ENCODE measurements at places on chromosomes 2 and 18.

DNA sequence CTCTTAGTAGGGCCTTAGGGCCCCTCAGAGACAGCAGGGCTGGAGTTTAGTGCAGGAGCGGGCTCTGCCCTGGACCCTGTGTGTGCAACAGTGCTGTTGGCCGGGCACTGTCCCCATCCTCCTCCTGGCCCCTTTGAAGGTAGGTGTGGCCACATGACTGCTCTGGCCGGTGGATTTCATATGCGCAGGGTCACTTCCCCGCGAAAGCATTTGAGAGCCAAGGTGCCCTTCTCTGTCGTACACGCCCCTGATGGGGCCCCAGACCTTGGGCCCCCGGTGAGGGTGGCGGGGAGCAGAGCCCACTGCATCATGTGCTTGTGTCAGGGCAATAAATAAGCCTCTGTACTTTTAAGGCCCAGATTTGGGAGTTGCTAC is 15.5 kb downstream of the TMEM177 start:
- DNase-seq = no peak

DNA sequence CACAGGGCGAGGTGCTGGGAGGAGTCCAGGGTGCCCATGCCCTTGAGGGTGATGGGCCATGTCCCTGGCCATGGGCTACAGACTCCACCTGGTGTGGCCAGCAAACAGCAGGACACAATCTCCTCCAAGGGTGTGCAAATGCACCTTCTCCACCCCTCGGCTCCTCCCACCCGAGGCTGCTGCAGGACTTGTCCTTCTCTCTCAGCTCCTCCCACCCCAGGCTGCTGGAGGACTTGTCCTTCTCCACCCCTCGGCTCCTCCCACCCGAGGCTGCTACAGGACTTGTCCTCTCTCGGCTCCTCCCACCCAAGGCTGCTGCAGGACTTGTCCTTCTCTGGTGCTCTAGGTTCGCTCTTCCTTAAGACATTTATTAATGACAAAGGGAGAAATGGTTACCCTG is 57.3 kb upstream of the SNTG2 start:
- no peak for DNase-seq

DNA sequence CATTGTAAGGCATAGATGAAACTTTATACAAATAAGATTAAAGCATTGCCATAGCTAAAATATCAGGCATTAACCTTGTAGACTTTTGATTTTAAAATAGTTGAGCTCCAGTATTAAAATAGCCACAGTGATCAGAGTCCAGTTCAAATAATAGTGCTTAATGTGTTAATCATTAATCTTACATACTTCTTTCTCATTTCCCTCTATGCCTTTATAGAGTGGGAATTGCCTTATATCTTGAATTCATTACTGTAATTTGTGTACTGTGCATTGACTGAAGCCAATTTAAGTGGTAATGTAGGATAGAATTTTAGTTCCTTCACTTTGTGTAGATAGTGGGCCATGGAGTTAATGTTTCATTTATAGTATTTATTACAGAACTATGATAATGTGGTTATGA is 549.2 kb upstream of the VWC2L start:
- DNase-seq = no peak

DNA sequence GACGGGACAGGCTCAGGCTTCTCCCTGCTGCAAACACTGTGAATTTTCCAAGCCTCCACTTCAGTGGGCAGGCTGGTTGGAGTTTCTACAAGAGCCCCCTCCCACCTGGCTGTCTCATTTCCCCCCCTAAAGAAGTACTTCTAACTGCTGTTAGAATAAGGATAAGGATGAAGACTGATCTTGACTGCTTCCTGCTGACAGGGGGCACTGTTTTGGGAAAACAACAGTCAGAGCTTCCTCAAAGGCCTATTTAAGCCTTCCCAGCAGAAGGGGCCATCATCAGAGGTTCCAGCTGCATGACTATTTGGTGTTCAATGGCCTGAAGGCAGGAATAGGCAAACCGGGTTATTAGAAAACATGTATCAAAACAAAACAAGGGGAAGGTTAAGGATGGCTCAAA is 1162.8 kb downstream of the DSC3 start:
- DNase-seq = no peak

- no peak for DNase-seq
Observed at GRCh38 chr2:79861059-79861374, 348.2 kb downstream of the CTNNA2 start.

- no peak for DNase-seq
Observed at GRCh38 chr2:237435844-237436587, 22.1 kb upstream of the COL6A3 start.

DNA sequence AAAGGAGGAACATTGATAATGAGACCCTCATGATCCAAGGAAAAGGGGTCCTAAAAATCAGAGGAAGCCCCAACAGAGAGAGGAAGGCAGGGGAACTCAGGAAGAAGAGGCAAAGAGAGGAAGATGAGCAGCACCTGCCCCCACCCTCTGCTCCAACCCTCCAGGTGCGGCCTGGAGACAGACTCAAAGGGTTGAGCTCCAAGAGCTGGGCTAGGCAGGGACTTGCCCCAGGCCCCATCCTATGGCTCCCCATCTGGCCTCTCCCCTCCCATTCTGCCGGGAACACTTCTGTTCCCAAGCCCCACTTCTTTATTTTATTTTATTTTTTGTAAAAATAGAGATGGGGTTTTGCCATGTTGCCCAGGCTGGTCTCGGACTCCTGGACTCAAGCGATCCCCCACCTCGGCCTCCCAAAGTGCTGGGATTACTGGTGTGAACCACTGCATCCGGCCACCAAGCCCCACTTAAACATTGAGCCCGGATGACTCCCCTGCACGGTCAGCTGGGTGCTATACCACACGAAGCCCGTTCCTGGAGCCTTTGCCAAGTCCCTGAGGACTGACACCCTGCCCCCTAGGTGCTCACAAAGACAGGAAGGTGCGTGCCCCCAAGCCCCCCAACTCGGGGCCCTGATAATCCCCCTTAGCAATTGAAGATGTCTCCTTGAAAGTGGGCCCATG is 3.8 kb upstream of the GPR55 start:
- DNase-seq = no peak

GRCh38 chr2:149084924-149085795 is 46.7 kb downstream of the LYPD6B start:
- no peak for DNase-seq

- no peak for DNase-seq
Observed at GRCh38 chr2:26597197-26597596, 44.0 kb downstream of the CIB4 start.

GRCh38 chr18:3584897-3585460 is 135.0 kb downstream of the TGIF1 start:
- no peak for DNase-seq

GRCh38 chr2:76415821-76416220 is 705.1 kb upstream of the GCFC2 start:
- no peak for DNase-seq

DNA sequence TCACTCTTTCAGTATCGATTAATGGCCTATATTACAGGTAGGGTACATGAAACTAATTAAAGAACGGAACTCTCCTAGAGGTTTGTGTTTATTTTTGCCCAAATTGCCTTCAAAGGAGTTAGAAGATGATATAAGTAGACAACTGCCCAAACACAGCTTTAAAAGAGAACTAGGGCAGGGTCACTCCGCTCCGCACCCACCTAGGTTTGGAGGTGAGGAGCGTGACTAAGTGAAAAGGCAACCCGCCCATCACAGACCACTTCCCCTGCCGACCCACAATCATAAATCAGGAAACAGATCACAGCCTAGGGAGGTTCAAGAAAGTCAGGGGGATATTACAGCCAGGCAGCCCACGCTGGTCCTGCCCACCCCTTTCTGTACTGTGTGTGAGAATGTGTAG is 166.7 kb downstream of the C1D start:
- DNase-seq = no peak

DNA sequence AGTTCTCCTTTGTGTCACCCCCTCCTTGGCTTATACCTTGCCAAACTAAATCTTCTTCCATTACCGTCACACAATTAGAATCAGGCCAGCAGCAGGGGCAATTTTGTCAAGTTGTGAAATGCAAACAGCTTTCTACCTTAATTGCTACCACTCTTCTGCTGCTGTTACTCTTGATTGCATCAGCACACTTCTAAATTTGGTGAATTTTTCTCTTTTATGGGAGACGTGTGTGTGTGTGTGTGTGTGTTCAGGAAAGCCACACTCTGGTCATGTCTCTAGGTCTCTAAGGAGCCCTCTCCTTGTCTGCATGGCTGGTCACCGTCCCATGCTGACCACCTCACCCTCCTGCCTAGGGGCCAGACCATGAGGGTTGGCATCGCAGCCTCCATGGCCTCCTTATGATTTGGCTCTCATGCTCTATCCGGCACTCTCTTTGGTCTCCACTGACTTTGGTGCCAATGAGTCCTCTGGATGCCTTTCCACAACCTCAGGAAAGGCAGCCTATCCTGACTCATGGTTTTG is 87.7 kb downstream of the GATA6 start:
- no peak for DNase-seq

DNA sequence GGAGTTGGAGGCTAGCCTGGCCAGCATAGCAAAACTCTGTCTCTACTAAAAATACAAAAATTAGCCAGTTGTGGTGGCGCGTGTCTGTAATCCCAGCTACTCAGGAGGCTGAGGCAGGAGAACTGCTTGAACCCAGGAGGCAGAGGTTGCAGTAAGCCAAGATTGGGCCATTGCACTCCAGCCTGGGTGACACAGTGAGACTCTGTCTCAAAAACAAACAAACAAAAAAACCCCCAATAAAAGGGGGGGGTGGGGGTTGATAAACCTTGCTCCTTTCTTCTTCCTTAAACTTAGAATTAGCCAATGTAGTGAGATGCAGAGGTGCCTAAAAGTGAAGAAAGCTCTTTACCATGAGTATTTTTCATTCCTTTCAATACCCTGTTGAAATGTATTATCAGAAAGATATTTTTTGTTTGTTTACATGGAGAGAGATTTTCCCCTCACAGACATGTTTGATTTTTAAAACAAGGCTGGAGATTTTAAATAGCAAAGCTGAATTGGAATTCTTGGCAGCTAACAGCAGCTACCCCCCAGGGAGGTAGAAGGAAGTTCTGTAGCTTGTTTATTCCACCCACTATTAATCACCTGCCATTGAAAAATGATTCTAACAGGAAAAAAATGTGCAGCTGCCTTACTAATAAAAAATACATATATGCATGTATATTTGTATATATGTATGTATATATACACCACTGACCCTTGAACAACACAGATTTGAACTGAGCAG is 48.6 kb downstream of the GYPC start:
- no peak for DNase-seq

GRCh38 chr18:60601249-60601648 is 228.7 kb upstream of the MC4R start:
- no peak for DNase-seq

GRCh38 chr2:15860760-15861159 is 79.6 kb upstream of the MYCN start:
- no peak for DNase-seq

DNA sequence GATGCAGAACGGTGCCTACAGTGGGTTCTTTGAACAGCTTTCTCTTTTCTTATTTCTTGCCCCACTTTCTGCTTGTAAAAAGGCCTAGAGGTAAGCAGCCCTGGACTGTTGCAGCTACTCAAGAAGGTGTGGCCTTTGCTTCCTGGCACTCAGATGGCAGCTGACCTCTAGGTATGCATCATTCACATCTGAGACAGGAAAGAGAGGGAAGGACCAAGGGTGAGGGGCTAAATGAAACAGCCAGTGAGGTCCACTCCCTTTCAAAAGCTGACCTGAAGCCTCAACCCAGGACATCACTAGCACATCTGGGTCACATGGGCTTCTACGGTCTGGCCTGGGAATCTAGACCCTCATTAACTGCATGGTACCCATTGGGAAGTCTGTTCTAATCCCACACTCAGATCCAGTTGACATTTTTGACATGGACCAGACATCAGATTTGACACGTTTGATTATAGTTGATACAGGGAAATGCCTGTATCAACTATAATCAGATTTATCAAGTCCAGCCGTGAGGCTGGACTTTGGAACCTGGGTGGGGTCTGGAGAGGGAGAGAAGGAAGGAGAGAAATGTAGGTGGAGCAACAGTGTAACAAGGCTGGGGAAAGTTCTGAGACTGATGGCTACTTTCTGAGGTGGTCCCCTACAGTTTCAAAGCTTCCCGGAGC is 60.2 kb downstream of the E2F6 start:
- no peak for DNase-seq

DNA sequence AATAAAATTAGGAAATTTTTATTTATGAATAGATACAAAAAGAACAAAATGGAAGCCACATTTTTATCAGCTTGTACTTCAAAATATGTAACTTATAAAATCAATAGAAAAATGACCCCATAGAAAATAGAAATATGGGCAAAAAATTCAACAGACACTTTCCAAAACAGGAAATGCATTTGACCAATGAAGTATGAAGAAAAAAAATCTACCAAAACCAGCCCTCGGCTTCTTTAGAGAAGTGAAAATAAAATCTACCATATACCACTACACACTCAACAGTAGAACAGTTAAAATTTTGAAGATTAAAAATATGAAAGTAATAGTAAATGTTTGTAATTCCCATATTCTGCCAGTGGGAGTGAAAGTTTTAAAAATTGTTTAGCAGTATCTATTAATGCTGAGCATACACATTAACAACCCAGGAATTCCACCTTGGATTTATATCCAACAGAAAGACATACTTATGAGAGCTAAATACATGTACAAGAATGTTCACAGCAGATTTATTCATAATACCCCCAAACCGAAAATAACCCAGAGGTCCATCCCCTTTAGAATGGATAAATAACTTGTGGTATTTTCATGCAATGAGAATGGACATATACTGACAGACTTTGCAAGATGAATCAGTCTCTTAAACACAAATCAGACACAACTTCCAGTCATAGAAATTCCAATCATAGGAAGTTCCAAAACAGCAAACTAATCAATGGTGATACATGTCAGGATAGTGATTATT is 318.0 kb downstream of the FIGN start:
- DNase-seq = no peak

DNA sequence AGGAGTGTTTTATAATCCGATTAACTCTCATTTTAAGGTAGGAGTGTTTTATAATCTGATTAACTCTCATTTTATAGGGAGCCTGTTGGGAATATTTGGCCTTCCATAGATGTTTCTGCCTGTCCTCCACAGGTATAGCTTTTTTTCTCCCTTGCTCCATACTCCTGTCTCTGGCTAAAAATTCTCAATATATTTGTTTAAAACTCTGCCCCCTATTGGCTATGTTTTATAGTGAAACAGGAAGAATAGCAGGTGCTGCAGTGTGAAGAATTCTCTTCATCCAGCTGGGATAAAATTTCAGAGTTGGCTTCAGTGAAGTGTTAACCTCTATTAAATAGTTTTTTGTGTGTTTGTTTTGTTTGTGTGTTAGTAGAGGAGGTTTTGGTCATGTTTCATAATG is 1046.0 kb upstream of the TMEFF2 start:
- DNase-seq = no peak

DNA sequence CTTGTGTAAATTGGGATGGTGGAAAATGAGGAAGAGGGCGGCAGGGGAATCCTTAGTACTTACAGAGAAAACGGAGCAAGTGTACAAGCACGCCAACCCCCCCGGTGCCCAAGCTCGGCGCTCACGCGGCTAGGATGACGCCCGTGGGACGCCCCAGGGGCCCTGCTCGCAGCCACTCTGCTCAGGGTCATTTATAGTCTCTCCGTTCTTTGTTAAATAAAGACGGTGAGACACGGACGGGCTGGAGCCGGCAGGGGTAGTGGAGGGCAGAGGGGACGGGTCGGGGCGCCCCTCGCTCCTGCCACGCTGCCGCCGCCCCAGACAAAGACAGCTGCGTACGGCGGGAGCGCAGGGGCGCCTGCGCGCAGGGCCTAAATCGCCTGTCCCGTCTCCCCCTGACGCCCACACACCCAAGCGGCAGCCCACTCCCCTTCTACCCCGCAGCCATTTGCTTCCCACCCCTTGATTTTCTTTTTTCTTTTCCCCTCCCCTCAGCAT is 37.8 kb downstream of the PCBP1 start:
- no peak for DNase-seq

GRCh38 chr2:39000552-39000951 is 110.9 kb downstream of the ARHGEF33 start:
- no peak for DNase-seq

- no peak for DNase-seq
Observed at GRCh38 chr2:85925216-85925671, 36.5 kb upstream of the ST3GAL5 start.

All from stimulated activated CD4-positive, alpha-beta T cell treated with anti-CD3 and anti-CD28 coated beads, TNF-alpha, amount 100 ng/mL, for 4 hours (primary cell).